A549 treated with AZD2906 at 1 μM for 4 hours (cell line): ENCODE measurements at places on chromosomes 7 and 10. TPM values are rescaled to one million over a fixed set of nuclear protein-coding genes. Genes with fewer than 3 reads are reported as not detected.

ZNF107 gene
- total RNA-seq, result 1.9 to 2.9 TPM (median 2.3 TPM) in 5 replicates

MMP21 gene
- total RNA-seq, result 0.03 TPM in 1 of 5 replicates, not detected in the others

TRIM50 gene
- not detected in 5 replicates for total RNA-seq

SCRN1 gene
- total RNA-seq, result 46.8 to 65.5 TPM (median 55.4 TPM) in 5 replicates

TAS2R16 gene
- not detected in 5 replicates for total RNA-seq

ZNF503 gene
- total RNA-seq, result 6.0 to 8.8 TPM (median 8.4 TPM) in 5 replicates

ASAH2B gene
- 3.5 to 4.8 TPM (median 3.8 TPM) in 5 replicates for total RNA-seq

VAX1 gene
- total RNA-seq, result 0.98 to 1.4 TPM (median 1.3 TPM) in 5 replicates

COBL gene
- 3.6 to 4.3 TPM (median 4.1 TPM) in 5 replicates for total RNA-seq

OPTN gene
- 46.8 to 58.7 TPM (median 55.7 TPM) in 5 replicates for total RNA-seq

ADARB2 gene
- 0.06 to 0.17 TPM (median 0.06 TPM) in 3 of 5 replicates, not detected in the others for total RNA-seq

GLI3 gene
- 0.08 to 0.30 TPM (median 0.23 TPM) in 5 replicates for total RNA-seq

PIK3AP1 gene
- 0.55 to 0.90 TPM (median 0.58 TPM) in 5 replicates for total RNA-seq

CRHR2 gene
- total RNA-seq, result 0.02 to 0.08 TPM in 2 of 5 replicates, not detected in the others

NIPSNAP2 gene
- total RNA-seq, result 42.3 to 56.2 TPM (median 49.7 TPM) in 5 replicates

KMT2C gene
- 5.8 to 9.1 TPM (median 7.1 TPM) in 5 replicates for total RNA-seq

CFAP69 gene
- total RNA-seq, result 1.2 to 2.5 TPM (median 2.0 TPM) in 5 replicates

HOXA11 gene
- total RNA-seq, result 0.45 to 0.69 TPM (median 0.55 TPM) in 5 replicates

KCNMA1 gene
- total RNA-seq, result 39.3 to 80.4 TPM (median 65.2 TPM) in 5 replicates

EPO gene
- 0.09 TPM in 1 of 5 replicates, not detected in the others for total RNA-seq

PDZD7 gene
- 0.64 to 1.5 TPM (median 1.1 TPM) in 5 replicates for total RNA-seq

SLIT1 gene
- 0.02 to 0.10 TPM (median 0.07 TPM) in 5 replicates for total RNA-seq

MORN4 gene
- total RNA-seq, result 6.6 to 8.0 TPM (median 7.5 TPM) in 5 replicates

PAX4 gene
- not detected in 5 replicates for total RNA-seq

MCM7 gene
- total RNA-seq, result 224 to 242 TPM (median 235 TPM) in 5 replicates

CNPY1 gene
- not detected in 5 replicates for total RNA-seq

CDNF gene
- 0.77 to 1.3 TPM (median 0.92 TPM) in 5 replicates for total RNA-seq

TRPV5 gene
- not detected in 5 replicates for total RNA-seq

BHLHA15 gene
- 0.55 to 0.88 TPM (median 0.63 TPM) in 5 replicates for total RNA-seq
